ENCODE measurements at places on chromosomes 1 and 21. TPM values are rescaled to one million over a fixed set of nuclear protein-coding genes. Genes with fewer than 3 reads are reported as not detected.

Gene CADM3
- polyA plus RNA-seq = 27.0 TPM

Gene KRTAP19-3
- polyA plus RNA-seq = not detected

Gene UBL4B
- polyA plus RNA-seq = not detected

Gene LIN9
- polyA plus RNA-seq = 2.9 TPM

Gene SMIM1
- polyA plus RNA-seq = 7.7 TPM

Gene FNDC10
- polyA plus RNA-seq = 2.2 TPM

Gene SPRR2B
- polyA plus RNA-seq = not detected

Gene BMP8B
- 1.5 TPM for polyA plus RNA-seq

Gene AQP10
- 0.05 TPM for polyA plus RNA-seq

Gene NOS1AP
- polyA plus RNA-seq = 0.92 TPM

Gene EPHA8
- polyA plus RNA-seq = not detected

Gene CD53
- polyA plus RNA-seq = 48.9 TPM
